Vagina (tissue), 2 donors: ENCODE measurements at places on chromosomes 3 and 15.

DNA sequence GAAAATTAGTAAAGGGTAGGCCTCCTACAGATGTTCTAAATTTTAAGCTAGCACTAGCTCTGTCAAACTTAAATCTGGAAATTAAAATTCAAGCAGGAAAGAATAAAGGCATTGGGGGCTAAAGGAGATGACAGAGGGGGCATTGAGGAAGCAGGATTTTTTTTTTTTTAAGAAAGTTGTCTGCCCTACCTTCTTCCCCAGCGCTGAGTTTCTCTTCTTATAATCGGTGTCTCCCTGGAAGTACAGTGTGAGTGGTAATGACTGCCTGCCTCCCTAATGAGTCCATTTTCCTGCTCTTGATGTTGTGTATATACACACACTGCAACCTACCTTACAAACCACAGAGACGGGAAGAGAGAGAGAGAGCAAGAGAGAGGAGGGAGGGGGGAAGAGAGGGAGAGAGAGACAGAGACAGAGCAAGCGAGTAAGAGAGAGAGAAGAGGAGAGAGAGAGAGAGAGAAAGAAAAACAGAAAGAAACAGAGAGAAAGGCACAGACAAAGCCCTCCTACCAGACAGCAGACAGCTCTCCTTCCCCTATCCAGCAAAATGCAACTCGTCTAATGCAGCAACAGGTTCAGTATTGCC is 47.0 kb downstream of the ZBTB20 start:
- no peaks in the 10 kb centered on the region for H3K36me3 ChIP-seq
- H3K4me3 ChIP-seq: peak overlapping the region; percentile 37
- peak overlapping the region; percentile 66 for H3K27ac ChIP-seq
- no peak for DNase-seq
- no peaks in the 10 kb centered on the region for H3K27me3 ChIP-seq

DNA sequence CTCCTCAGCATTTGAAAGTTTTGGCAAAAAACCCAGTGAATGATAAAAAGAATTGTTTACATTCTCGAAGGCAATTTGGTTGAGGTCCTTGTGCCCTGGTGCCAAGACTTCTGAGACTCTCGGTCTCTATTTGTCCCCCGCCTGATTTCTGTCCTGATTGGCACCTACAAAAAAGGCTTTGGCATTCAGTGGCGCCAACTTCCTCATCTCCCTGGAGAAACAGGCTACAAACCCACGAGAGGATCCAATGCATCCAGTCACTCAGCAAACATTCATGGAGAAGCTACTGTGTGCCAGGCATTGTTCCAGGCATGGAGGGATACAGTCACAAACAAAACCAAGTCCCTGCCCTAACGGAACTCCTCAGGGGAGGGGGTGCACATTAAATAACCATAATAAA is 42.7 kb downstream of the HES1 start:
- no peak overlapping the region for H3K4me3 ChIP-seq
- H3K4me1 ChIP-seq: peaks cover 11% of the 10 kb centered on the region
- no peaks in the 10 kb centered on the region for H3K36me3 ChIP-seq
- H3K27ac ChIP-seq: no peak overlapping the region

GRCh38 chr3:140628606-140629005 is 49.3 kb upstream of the TRIM42 start:
- no peaks in the 10 kb centered on the region for H3K27me3 ChIP-seq
- no peaks in the 10 kb centered on the region for H3K36me3 ChIP-seq
- H3K4me1 ChIP-seq: no peaks in the 10 kb centered on the region
- no peak overlapping the region for H3K27ac ChIP-seq
- H3K4me3 ChIP-seq: no peak overlapping the region

DNA sequence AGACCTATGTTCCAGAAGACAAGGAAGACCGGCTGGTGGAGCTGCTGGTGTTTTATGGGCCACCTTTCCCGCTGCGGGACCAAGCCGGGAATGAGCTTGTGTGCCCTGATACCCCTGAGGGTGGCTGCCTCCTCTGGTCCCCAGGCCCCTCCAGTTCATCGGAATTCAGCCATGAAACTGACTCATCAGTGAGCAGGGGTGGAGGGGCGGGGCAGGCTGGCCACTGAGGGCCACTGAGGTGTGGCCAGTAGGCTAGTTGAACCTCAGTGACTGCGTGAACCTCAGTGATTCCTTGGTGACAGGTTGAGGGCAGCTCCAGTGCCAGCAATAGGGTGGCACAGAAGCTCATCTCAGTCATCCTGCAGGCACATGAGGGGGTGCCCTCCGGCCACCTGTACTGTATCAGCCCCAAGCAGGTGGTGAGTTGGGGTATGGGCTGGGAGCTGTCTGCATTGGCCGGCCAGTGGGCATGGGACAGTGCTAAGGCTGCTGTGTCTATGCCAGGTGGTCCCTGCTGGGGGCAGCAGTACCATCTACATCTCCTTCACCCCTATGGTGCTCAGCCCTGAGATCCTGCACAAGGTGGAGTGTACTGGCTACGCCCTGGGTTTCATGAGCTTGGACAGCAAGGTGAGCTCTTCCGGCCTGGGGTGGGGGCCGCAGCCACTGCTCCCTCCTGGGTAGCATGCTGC is 20.3 kb downstream of the ACAA1 start:
- no peak for DNase-seq
- peaks cover 12% of the 10 kb centered on the region for H3K36me3 ChIP-seq
- no peaks in the 10 kb centered on the region for H3K27me3 ChIP-seq
- no peaks in the 10 kb centered on the region for H3K4me1 ChIP-seq
- no peak overlapping the region for H3K27ac ChIP-seq
- H3K4me3 ChIP-seq: no peak overlapping the region

DNA sequence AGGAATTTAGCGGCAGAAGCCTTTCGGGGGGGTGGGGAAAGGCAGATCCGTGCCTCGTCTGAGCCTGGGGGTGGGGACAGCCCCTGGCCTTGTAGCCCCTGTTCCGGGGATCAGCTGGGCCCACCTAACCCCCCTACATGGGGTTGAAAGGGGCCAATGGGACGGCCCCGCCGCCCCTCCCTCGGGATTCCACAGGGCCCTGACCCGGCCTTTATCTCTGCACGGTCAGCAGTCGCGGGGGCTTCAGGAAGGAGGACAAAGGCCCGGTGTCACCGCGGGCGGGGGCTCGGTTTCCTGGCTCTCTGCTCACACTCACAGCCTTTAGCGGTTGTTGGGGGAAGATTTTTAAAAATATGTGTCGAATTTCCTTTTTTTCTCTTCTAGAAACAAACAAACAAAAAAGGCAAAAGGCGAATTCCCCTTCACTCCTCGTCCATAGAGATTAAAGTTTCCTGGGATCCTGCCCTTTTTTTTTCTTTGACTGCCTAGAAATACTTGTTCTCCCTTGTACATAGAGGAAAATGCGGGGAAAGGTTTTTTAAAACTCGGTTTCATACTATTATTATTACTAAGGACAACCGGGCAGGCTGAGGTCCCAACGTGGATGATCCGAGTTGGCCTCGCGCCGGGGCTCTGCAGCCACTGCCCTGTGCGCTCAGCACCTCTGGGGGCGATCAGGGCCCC is 7.9 kb downstream of the FOXL2 start:
- DNase-seq: no peak
- no peak overlapping the region for H3K27ac ChIP-seq
- H3K27me3 ChIP-seq: no peaks in the 10 kb centered on the region
- H3K4me1 ChIP-seq: peaks cover 34% of the 10 kb centered on the region
- H3K36me3 ChIP-seq: no peaks in the 10 kb centered on the region

DNA sequence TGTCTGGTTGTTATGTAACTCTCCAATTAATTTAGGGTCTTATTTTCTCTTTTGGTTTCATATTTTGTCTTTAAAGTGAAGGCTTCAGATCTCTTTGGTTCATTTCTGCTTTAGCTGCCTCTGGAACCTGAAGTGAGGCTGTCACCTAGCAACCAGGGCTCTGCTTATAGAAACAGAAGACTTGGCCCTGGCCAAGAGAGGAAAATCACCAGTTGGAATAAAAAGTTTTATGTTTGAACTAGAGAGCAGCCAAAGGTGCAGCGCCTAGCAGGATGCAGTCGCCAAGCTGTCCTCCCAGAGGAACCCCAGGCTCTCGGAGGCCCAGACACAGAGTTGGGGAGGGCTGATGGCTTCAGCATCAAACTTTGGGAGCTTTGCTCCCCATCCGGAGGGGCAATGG is 41.1 kb downstream of the LYZL4 start:
- H3K4me1 ChIP-seq: no peaks in the 10 kb centered on the region
- no peak overlapping the region for H3K4me3 ChIP-seq
- no peak overlapping the region for H3K27ac ChIP-seq

- no peak overlapping the region for H3K27ac ChIP-seq
- DNase-seq: no peak
- H3K4me1 ChIP-seq: no peaks in the 10 kb centered on the region
These were observed 38.5 kb upstream of the CPB1 start for GRCh38 chr3:148789146-148789545.

DNA sequence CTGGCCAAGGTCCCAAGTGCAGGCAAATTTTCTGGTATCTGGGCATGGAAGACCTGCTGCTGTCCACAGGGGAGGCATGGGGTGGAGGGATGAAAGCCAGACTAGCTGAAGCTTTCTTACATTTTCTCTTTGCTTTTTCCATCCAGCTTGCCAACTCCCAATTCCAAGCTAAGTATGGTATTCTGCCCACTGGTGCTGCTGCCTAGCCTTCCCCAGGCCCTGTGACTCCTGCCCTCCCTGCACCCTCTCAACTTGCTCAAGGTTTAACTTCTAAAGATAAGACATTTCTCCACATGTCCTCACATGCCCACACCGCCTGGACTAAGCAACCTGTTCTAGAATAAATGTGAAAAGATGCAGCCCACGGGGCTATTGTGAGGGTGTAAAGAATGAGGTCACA is 59.5 kb upstream of the HACD2 start:
- no peak for DNase-seq
- no peaks in the 10 kb centered on the region for H3K4me1 ChIP-seq
- no peaks in the 10 kb centered on the region for H3K36me3 ChIP-seq
- no peak overlapping the region for H3K27ac ChIP-seq
- H3K4me3 ChIP-seq: no peak overlapping the region

- H3K4me1 ChIP-seq: peaks cover 13% of the 10 kb centered on the region
- DNase-seq: no peak
- no peaks in the 10 kb centered on the region for H3K27me3 ChIP-seq
- H3K36me3 ChIP-seq: no peaks in the 10 kb centered on the region
These were observed 2.9 kb upstream of the SATB1 start for GRCh38 chr3:18428036-18428435.

DNA sequence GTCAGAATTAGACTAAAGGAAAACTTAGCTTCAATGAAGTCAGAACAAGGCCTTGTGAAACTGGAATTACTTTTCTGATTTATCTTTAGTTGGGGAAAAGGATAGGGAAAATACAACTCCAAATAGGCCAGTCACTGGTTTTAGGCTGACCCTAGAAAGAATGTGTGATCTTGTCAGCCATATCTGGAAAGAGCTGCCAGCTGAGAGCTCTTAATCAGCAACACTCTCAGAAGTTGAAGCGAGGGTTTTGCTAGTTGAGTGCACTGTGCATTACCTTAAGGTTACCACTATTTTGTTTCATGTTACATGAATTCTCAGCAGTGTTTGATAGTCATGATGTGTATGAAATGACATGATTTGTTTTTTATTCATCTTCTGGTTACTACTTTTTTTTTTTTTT is 905.3 kb upstream of the ALCAM start:
- H3K36me3 ChIP-seq: no peaks in the 10 kb centered on the region
- H3K27ac ChIP-seq: no peak overlapping the region
- H3K27me3 ChIP-seq: no peaks in the 10 kb centered on the region
- no peaks in the 10 kb centered on the region for H3K4me1 ChIP-seq
- DNase-seq: no peak
- no peak overlapping the region for H3K4me3 ChIP-seq

DNA sequence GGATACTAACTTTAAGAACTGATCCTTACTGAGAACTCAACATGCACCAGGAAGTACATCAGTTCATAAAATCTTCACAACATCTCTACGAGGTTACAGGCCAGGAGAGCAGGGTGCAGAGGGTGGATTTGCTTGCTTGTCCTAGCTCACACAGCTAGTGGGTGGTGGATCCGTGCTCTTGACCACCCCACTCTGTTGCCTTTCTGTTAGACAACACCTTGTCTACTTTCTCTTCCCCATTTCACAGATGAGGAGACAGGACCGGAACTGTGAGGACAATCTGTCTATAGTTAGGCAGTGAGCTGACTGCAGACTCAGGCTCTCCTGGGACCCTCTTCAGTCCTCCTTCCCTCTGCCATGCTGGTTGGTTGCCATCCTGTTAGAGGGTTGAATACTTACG is 221.7 kb upstream of the TLE3 start:
- no peaks in the 10 kb centered on the region for H3K27me3 ChIP-seq
- H3K36me3 ChIP-seq: no peaks in the 10 kb centered on the region
- no peak overlapping the region for H3K4me3 ChIP-seq
